ENCODE measurements at places on chromosomes 6 and 20. TPM values are rescaled to one million over a fixed set of nuclear protein-coding genes. Genes with fewer than 3 reads are reported as not detected.
A peak's percentile ranks its signal among the peaks of the same experiment; 100 is the strongest.

DNA sequence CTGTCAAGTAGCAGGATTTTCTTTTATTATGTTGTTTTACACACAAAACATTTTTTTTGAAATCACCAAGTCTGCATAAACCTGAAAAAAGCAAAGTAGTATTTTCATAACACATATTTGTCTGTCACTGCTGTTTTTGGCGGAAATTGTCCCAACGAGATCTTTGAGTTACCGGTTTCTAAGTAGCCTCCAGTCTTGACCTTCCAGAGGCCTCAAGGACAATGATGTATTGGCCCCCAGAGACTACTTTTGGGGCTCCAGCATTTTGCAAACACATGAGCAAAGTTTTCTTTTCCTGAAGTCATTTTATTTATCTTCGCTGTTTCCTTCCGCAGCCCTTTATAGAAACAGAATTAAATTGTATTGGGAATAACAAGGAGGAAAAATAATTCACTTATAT is 862.6 kb downstream of the KIF16B start:
- DNase-seq: no peak

RFX6 gene
- total RNA-seq: not detected

DNA sequence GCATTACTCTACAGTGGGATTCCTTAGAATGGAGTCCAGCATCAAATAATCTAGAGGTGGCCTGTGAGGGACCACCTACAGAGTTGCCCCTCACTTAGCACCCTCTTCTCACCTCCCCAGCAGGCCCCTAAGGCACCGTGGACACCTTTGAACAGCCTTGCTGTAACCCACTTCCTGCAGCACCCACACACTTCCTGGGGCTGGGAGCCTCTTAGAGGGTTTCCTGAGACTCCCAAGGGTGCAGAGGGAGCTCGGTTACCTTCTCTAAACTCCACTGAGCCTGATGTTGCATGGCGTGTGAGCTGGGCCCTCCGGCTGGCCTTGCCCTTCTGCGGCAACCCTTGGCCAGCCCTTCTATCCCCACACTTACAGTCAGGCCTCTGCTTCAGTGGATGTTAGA is 7.3 kb upstream of the SIRPG start:
- DNase-seq: no peak

GRCh38 chr6:46325561-46326530 is 155.1 kb upstream of the ENPP5 start:
- no peak for DNase-seq

- DNase-seq: no peak
These were observed 96.0 kb upstream of the PRDM1 start for GRCh38 chr6:105990151-105990550.

DNA sequence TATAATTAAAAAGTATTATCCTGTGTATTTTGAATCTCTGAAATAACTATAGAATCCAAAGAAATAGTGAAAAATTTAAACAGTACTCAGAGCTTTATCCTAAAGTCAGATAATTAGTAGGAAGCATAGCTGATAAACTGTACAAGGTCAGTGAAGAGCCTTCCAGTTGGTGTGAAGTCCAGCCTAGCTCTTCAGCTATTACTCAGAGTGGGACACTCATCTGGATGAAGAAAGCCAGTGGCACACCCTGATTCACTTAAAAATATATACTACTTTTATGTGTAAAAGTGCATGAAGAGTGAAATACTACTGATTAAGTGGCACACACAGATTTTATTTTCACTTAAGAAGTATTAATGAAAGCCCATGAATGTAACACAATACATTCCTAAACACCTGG is 3.1 kb downstream of the IFNGR1 start:
- no peak for DNase-seq

DNA sequence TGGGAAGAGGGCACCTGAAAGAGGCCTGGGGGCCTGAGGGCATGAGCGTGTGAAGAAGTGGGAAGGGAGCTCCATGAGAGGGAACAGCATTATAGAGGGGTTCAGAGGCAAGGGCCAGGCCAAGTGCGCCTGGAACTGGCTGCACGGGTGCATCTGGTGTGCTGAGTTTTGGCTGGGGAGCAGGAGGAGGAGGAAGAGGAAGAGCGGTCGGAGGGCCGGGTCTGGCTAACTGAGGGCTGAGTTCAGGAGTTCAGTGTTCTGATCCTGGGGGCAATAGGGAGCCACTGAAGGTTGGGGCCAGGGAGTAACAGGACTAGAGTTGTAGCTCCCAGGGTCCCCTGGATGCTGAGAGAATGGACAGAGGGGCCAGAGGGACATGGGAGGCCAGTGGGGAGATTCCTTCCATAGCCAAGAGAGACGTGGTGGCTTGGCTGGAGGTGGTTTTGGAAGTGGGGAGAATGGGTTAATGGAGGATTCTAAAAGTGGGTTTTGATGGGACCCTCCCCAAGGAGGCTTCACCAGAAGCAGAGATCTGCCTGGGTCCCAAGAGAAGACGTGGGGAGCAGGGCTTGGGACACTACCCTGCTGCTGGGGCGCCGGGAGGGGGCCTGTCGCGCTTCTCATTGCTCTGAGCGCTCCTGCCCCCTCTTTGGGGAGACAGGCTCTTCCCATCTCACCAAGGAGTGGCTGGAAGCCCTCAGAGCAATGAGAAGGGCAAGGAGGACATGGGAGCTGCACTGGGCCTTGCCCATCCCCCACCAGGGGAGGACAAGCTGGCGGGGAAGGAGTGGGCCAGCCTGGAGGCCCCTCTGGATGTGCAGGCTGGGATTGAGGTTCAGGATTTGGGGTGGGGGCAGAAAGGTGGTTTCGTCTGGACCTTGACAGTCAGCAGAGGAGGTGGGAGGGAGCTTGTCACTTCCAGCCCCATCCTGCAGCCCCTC is 28.7 kb downstream of the ZBP1 start:
- no peak for DNase-seq

DNA sequence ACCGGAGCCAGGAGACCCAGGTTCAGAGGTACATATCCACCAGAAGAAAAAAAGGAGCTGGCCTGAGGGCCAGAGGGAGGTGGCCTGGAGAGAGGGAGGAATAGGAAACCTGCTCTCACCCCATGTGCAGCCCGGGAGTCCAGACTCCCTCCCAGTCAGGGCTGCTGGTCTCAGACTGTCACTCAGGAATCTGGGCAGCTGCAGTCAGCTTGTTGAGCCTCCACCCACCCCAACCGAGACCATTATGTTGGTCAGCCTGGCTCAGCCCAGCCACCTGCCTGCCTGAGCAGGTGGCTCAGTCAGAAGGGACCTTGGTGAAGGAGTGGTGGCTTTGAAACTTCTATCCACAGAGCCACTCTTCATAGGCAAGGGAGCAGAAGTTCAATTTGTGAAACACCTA is 53.3 kb upstream of the EPB41L1 start:
- DNase-seq: no peak

GRCh38 chr6:31769684-31770371 is 7.3 kb downstream of the VWA7 start:
- peak; percentile 47 for DNase-seq

DNA sequence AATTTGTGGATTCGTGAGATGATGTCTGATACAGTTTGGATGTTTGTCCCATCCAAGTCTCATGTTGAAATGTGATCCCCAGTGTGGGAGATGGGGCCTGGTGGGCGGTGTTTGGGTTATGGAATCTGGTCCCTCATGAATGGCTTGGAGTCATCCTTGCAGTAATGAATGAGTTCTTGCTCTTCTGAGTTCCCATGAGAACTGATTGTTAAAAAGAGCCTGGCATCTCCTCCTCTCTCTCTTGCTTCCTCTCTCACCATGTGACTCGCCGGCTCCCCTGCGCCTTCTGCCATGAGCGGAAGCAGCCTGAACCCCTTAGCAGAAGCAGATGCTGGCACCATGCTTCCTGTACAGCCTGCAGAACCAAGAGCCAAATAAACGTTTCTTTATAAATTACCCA is 30.5 kb upstream of the RPP40 start:
- DNase-seq: no peak

DNA sequence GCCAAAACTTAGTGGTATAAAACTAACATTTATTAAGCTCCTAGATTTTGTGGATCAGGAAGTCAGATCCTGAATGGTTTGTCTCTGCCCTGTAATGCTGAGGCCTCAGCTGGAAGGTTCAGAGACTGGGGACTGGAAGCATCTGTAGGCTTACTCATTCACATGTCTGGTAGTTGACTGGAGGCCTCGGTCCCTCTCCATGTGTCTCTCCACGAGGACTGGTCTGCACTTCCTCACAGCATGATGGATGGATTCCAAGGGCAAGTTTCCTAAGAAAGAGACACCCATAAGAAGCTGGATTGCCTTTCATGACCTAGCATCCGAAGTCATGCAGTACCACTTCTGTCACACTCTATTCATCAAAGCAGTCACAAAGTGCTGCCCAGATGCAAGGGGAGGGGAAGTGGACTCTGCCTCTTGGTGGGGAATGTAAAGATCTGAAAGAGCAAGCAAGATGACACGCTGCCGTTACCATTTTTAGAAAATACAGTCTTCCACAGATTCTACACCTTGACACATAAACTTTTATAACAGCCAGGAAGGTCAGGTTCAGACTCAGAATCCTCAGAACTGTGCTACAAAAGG is 17.2 kb upstream of the MDGA1 start:
- DNase-seq: no peak

EPB41L1 gene
- 55.3 TPM for total RNA-seq

Data from tibial nerve (tissue), 4 donors.